NCI-H774 (cell line): ENCODE measurements at places on chromosomes 12 and 14.
A peak's percentile ranks its signal among the peaks of the same experiment; 100 is the strongest.

- DNase-seq = no peak
Measured at GRCh38 chr14:92551044-92551841, 37.7 kb downstream of the RIN3 start.

DNA sequence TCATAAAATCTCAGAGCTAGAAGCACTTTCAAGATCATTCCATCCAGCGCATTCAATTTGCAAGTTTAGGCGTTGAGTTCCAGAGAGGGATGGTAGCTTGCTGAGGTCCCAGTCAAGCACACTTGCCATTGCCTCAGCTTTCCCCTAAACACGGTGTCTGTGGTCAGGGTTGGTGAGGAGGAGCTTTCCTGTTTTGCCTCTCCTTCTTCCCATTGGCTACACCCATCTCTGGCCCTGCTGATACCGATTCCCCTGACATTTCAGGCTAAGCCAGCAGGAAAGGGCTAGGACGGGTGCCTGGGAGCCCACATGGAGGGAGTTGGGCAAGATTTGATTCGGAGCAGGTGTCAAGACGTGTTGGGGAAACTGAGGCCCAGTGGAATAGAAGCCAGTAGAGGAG is 9.1 kb downstream of the NFATC4 start:
- no peak for DNase-seq

DNA sequence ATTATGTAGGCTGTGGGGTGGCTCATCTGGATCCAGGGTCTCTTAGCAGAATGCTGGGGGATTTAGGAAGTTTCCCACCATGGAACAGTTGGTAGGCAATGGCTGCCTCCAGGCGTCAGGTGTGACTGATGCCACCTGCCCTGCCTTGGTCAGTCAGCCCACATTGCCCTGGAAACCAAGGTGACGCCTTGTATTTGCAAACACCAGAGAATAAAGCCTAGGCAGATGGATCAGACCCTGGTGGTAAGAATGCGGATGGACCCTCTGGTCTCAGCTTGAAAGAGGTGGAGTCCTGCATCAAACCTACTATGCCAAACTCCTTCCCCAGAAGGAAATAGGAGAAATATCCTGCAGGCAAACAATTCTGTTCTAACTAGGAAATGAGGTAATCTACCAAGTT is 38.2 kb downstream of the NCKAP5L start:
- peak; percentile 62 for DNase-seq

GRCh38 chr12:26629864-26630263 is 203.1 kb downstream of the ITPR2 start:
- no peak for DNase-seq

- no peak for DNase-seq
Measured at GRCh38 chr12:131457028-131457310, 253.9 kb upstream of the SFSWAP start.
